Panc1 (cell line): ENCODE measurements at places on chromosomes 3 and 15.

DNA sequence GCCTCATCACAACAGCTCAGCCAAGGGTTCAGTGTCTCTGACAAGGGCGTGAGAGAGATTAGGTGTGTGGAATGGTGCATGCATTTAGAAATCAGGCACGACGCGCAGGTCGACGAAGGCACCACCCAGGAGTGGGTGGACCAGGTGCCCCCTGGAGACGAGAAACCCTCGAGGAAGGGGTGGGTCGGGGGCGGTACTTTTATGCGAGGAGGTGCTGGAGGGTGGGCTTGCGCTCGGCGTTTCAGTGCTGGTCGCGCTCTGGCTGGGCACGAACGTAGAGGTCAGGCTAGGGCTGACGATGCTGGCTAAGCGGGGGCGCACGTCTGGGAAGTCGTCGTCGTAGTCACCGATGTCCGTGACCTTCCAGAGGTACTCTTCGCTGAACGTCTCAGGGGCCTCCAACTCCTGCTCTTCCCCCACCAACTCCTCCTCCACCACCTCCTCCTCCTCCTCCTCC is 393 bp downstream of the ERICH6 start:
- H3K4me3 ChIP-seq, result peak overlapping the region; percentile 82
- H3K27me3 ChIP-seq, result no peaks in the 10 kb centered on the region
- peak overlapping the region; percentile 92 for H3K27ac ChIP-seq
- DNase-seq, result no peak

GRCh38 chr15:26156051-26156450 is 292.9 kb upstream of the ATP10A start:
- no peak overlapping the region for H3K27ac ChIP-seq
- H3K4me1 ChIP-seq, result no peaks in the 10 kb centered on the region
- H3K27me3 ChIP-seq, result no peaks in the 10 kb centered on the region
- no peaks in the 10 kb centered on the region for H3K36me3 ChIP-seq

GRCh38 chr3:34212656-34213055 is 414.2 kb downstream of the PDCD6IP start:
- H3K27me3 ChIP-seq, result no peaks in the 10 kb centered on the region
- no peaks in the 10 kb centered on the region for H3K36me3 ChIP-seq
- H3K4me3 ChIP-seq, result no peak overlapping the region
- no peaks in the 10 kb centered on the region; the same call in 1 of the 2 replicates for H3K4me1 ChIP-seq
- DNase-seq, result no peak
- H3K27ac ChIP-seq, result no peak overlapping the region

DNA sequence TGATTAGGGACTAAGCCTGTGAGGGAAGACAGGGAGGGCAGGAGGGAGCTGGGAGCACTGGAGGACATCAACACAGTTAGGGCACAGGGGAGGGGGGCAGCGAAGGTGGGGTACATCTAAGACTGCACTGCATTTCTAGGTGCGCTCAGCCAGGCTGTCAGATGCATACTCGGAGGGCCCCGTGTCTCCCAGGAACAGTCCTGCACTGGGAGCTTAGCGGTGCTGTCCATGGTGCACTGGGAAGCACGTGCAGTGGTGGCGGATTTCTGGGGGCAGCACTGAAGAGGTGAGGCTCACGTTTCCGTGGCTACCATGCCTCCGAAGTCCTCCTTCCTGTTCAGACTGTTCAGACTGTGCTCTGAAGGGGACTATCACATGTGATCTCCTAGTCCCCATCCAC is 54.4 kb downstream of the ROPN1B start:
- no peak for DNase-seq
- no peak overlapping the region for H3K27ac ChIP-seq
- no peak overlapping the region for H3K4me3 ChIP-seq
- no peaks in the 10 kb centered on the region for H3K36me3 ChIP-seq
- H3K27me3 ChIP-seq, result no peaks in the 10 kb centered on the region

GRCh38 chr3:43034200-43034599 is 55.1 kb downstream of the GASK1A start:
- no peak overlapping the region for H3K4me3 ChIP-seq
- no peaks in the 10 kb centered on the region; the same call in 1 of the 2 replicates for H3K27me3 ChIP-seq
- H3K27ac ChIP-seq, result no peak overlapping the region

DNA sequence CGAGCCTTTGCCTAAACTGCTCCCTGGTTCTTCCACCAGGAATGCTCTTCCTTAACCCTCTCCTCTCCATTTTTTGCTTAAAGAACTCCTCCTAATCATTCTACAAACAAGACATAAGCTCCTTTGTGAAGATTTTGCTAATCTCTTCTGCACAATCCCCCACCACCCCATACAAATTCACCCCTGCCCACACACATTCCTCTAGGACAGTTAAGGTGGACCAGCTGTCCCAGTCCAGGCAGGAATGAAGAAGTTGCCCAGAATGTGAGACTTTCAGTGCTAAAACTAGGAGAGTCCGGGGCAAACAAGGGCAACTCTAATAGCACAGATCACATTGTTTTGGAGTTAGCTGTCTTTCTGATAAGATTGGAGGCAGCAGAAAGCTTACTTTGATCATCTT is 13.9 kb upstream of the FAM174B start:
- H3K4me3 ChIP-seq, result no peak overlapping the region
- peaks cover 42% of the 10 kb centered on the region for H3K4me1 ChIP-seq
- no peaks in the 10 kb centered on the region for H3K27me3 ChIP-seq
- no peaks in the 10 kb centered on the region for H3K36me3 ChIP-seq
- DNase-seq, result no peak

DNA sequence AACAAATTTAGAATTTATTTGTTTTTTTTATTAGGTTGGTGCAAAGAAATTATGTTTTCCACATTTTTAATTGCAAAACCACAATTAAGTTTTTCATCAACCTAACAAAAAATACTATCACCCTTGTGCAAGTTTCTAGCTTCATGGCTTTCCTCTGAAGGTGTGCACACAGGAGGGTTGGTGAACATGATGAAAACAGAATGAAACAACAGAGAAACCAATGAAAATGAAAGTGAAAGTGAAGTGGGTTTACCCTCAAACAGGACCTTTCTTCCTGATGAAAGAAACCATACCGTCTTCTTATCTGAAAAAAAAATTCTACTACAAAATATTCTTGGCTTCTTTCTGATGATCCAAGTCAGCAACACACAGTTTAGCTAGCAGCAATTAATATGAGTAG is 71.9 kb upstream of the FEZF2 start:
- peak overlapping the region; percentile 2 for H3K4me3 ChIP-seq
- no peak for DNase-seq
- no peak overlapping the region for H3K27ac ChIP-seq

- H3K27ac ChIP-seq, result no peak overlapping the region
- no peaks in the 10 kb centered on the region for H3K4me1 ChIP-seq
- H3K27me3 ChIP-seq, result no peaks in the 10 kb centered on the region
- H3K4me3 ChIP-seq, result no peak overlapping the region
These were observed 20.0 kb downstream of the DHX36 start for GRCh38 chr3:154304116-154304786.

- H3K4me3 ChIP-seq, result no peak overlapping the region
- no peaks in the 10 kb centered on the region for H3K4me1 ChIP-seq
- no peak overlapping the region for H3K27ac ChIP-seq
- DNase-seq, result no peak
These were observed 19.9 kb downstream of the UBR1 start for GRCh38 chr15:43085921-43086320.

GRCh38 chr3:38548154-38548931 is 52.2 kb downstream of the EXOG start:
- H3K4me1 ChIP-seq, result no peaks in the 10 kb centered on the region

- H3K36me3 ChIP-seq, result no peaks in the 10 kb centered on the region
- H3K4me1 ChIP-seq, result no peaks in the 10 kb centered on the region
- H3K4me3 ChIP-seq, result no peak overlapping the region
- H3K27ac ChIP-seq, result no peak overlapping the region
- H3K27me3 ChIP-seq, result peaks cover 26% of the 10 kb centered on the region
- DNase-seq, result no peak
These were observed 53.2 kb upstream of the RBSN start for GRCh38 chr3:15152184-15152583.

- no peak for DNase-seq
- H3K4me3 ChIP-seq, result no peak overlapping the region
- H3K27ac ChIP-seq, result peak overlapping the region; percentile 64
- no peaks in the 10 kb centered on the region for H3K27me3 ChIP-seq
These were observed 43.9 kb upstream of the SMAD3 start for GRCh38 chr15:67021455-67021854.

DNA sequence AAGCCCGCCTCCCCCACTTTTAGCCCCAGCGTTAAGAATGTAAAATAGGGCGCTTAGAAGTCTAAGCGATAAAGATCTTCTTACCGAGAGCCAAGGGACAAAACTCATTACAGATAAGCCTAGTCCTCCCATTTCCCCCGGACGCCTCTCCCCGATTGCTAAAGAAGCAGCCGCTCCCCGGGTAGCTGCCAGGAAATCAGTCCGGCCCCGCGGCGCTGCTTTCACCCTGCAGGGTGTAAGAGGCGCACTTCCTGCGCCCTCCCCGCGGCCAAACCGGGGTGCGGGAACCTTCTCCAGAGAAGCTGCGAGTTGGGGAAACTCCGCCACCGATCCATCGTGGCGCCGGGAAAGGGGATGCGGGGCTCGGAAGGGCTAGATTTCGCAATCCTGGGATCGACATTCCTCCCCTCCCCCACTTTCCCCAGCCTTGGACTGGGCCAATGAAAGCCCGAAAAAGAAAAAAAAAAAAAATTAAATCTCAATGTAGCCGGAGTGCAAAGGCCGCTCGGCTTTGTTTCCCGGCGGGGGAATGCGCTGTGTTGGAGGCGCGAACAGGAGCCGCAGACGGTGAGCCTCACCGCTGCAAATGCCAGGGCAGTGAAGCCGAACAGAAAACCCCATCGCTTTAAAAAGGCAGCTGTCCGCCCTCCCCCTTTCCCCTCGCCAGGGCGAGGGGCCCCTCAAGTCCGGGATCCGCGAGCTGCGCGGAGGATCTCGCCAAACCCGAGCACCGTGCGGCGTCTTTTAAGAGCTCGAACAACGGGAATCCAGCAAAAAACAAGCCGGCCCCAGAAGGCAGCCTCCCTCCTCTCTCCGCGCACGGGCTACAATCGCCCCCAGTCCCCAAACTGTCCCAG is 626 bp upstream of the PTPRG start:
- H3K4me3 ChIP-seq, result peak overlapping the region; percentile 47
- H3K27me3 ChIP-seq, result peaks cover 8% of the 10 kb centered on the region; the same call in 1 of the 2 replicates
- H3K36me3 ChIP-seq, result peaks cover 4% of the 10 kb centered on the region; the same call in 1 of the 2 replicates
- H3K4me1 ChIP-seq, result no peaks in the 10 kb centered on the region

DNA sequence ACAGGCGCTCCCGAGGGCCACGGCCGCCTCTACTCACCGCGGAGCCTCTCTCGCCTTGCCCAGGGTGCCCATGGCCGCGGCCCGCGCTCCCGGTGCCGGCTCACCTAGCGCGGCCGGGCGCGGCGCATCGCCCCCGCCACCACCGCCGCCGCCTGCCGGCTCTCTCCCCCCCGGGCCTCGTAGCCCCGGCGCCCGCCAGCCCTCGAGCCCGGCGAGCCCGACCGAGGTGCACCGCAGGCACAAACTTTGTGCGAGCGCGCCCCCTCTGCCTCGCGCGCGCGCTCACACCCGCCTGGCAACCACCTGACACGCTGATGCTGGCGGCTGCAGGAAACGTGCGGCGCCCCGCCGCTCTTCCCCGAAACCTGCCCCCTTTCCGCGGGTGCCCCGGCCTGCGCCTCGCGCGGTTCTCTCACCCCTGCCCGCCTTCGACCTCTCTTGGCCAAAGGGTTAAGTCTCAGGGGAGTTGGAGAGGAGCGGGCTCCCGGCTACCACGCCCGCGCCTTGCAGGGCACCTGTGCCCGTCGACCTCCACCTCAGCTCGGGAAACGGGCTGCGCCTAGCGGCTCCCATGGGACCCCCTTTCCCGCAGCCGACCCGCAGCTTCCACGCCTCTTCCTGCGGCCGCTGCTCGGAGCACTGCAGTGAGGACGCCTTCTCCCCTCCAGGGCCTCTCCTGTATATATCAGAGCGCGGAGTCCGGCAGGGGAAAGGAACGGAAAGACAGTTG is at the start of gene RASGRP1:
Gene RASGRP1 (minus strand): TSS at position 258 of the 730 bp plus-strand sequence. CDS start 186 bp downstream, at position 72.
- no peaks in the 10 kb centered on the region for H3K36me3 ChIP-seq
- peak within 1 kb of the TSS; percentile 49 for H3K4me3 ChIP-seq
- H3K27ac ChIP-seq, result no peak within 1 kb of the TSS
- H3K4me1 ChIP-seq, result no peaks in the 10 kb centered on the region

DNA sequence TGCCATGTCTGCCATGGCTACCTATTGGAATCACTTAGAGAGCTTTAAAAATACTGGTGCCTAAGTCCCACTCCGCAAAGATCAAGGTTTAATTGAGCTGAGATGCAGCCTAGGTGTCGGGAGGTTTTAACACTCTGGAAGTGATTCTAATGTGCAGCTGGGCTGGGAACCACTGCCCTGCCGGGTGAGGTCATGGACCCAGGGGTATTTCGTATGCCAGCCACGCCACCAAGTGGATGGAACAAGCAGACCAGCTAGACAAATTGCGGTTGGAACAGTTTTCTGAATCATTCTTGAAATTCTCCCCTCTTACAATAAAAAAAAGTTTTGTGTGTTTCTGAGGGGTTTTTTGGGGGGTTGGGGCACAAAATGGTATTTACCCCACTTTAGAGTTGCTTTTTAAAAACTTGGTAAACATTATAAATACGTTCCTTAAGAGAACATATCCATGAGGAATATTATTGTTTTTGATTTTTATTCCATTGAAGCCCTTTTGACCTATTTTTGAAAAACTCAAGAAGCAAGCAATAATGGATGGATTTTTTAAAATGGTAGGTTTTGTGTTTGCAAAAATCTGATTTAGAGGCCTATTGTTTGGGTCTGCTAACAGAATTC is 66.2 kb upstream of the CSTA start:
- H3K27me3 ChIP-seq, result peaks cover 32% of the 10 kb centered on the region

GRCh38 chr3:23711916-23712494 is 93.8 kb upstream of the UBE2E1 start:
- no peaks in the 10 kb centered on the region for H3K36me3 ChIP-seq
- H3K27ac ChIP-seq, result peak overlapping the region; percentile 69; the same call in 1 of the 2 replicates
- H3K4me1 ChIP-seq, result peaks cover 18% of the 10 kb centered on the region
- no peak for DNase-seq

GRCh38 chr3:24416224-24416623 is 78.4 kb downstream of the THRB start:
- H3K4me1 ChIP-seq, result no peaks in the 10 kb centered on the region
- no peak overlapping the region for H3K27ac ChIP-seq
- no peaks in the 10 kb centered on the region for H3K36me3 ChIP-seq
- no peak for DNase-seq
- no peak overlapping the region for H3K4me3 ChIP-seq
- H3K27me3 ChIP-seq, result no peaks in the 10 kb centered on the region

DNA sequence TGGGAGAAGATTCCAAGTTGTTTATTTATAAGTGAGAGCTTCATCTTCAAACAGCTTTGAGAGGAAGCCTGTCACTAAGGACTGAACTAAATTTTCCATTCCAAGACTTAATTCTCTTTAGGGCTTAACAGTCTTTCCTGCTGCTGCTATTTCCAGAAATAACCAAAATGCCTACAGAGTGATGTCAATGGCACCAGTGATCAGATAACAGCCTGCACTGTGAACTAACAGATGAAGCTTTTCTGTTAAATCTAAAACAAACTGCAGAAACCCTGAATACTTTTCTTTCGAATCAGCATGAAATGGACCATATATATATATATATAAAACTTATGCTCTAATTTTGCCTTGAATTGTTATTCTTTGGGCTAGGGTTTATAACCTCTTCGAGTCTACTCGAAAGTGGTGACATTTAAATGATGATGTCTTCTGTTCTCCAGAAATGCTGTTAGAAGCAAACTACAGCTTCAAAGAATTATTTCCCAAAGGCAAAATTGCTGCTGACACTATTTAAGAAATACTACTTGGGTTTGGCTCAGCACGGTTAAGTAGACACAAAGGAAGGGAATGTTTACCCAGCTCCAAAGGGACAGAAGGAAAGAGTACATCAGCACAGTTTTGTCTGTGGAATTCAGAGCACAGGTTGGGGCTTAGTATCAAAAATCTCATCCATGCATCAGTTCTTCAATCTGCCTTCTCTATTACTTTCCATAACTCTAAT is 238.5 kb upstream of the LRRN1 start:
- H3K27me3 ChIP-seq, result no peaks in the 10 kb centered on the region
- no peak overlapping the region for H3K27ac ChIP-seq
- no peaks in the 10 kb centered on the region for H3K36me3 ChIP-seq
- no peak overlapping the region for H3K4me3 ChIP-seq
